ENCODE measurements at places on chromosomes 7 and 10.
A peak's percentile ranks its signal among the peaks of the same experiment; 100 is the strongest.

GRCh38 chr7:159119851-159120539 lies 24.7 kb downstream of the VIPR2 start:
- no peak for DNase-seq

GRCh38 chr10:115968236-115968635 lies 304.8 kb downstream of the GFRA1 start:
- no peak for DNase-seq

GRCh38 chr10:124719213-124719851 lies 24.8 kb downstream of the FAM53B start:
- DNase-seq, result peak; percentile 81

DNA sequence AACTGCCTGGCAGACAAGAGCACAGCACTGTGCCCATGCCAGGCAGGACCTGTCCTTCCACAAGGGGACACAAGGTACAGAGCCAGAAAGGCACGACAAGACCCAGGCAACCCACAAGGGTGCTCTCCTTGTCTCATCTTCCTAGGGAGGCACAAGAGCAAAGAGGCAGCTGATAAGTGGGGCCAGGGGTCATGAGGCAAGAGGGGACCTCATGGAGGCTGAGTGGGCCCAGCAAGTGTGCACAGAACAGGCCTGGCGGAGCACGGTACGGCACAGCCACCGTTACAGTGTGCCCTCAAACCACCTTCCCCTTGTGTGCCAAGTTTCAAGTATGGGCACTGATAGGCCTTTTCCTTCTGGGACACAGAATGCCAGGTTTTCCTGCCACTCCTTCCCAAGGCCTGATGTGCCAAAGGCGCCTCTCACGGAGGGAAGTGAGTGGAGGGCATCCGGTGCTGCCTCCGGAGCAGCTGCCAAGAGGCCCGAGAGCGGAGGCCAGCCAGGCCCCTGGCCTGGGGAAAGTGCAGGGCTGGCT lies 75.6 kb downstream of the FAM53B start:
- no peak for DNase-seq

DNA sequence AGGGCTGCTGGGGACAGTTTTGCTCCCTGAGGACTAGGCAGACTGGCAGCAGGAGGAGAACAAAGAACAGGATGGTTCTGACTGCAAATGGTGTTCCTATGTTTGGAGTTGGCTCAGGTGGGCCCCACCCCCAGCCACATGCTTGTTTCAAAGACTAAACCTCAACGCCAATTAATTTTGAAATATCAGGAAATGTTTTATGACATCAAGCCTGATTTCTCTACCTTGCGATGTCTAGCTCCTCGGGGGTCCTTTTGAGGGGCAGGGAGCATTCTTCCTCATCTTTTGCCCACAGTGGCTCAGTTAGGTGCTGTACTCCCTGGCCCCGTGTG lies 4.1 kb upstream of the MYH16 start:
- no peak for DNase-seq

DNA sequence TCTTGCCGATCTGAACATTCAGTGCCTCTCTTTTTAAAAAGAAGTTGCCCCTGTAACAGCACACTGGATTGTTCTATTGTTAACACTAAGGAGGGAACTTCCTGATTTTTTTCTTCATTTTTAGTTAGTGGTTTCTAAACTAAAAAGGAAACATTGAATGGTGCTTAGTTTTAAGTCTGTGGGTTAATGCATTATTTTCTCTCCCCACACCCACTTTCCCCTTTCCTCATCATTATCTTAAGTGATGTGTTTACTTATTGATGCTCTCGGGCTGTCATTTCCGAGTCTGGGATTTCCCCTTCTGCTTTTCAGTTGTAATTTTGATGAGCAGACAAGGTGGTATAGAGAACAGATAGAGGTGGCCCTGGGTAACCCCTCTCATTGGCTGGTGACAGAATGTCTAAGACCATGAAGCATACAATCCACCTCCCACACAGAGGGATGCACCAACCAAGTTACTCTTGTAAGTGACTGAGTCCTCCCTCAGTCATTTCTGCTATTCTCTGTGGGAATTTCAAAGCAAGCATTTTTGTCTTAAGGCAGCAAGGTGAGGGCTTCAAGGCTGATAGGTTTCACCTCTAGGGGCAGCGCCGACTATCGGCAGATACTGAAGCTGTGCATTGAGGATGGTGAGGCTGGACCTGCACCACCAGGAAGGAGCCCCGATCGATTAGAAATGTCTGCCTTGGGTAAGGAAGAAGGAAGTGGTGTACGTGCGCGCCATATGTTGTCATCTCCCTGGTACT lies 49.5 kb downstream of the CHN2 start:
- DNase-seq, result no peak

- no peak for DNase-seq
These were observed 71.1 kb upstream of the EMX2 start for GRCh38 chr10:117471344-117471874.

- no peak for DNase-seq
These were observed 137.0 kb downstream of the PTPRN2 start for GRCh38 chr7:158450476-158451124.

- DNase-seq, result no peak
These were observed 2.6 kb downstream of the NRG3 start for GRCh38 chr10:81877596-81877995.

DNA sequence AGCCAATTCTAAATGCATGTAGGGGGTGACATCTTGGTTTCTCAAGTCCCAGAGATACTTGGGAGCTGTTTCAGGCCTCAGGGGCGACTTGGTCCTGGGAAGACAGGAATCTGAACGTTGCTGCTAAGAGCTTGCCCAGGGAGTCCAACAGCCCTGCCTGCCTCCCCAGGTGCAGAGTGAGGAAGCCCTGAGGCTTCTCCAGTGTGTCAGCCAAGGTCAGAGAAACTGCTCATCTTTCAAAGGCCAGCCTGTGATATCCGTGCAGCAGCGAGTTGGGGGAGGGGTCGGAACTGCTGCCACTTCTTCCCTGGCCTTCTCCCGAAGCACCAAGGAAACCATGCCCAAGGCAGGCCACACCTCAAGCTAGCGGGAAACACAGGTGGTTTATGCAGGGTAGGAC lies 9.7 kb downstream of the GDF2 start:
- no peak for DNase-seq

DNA sequence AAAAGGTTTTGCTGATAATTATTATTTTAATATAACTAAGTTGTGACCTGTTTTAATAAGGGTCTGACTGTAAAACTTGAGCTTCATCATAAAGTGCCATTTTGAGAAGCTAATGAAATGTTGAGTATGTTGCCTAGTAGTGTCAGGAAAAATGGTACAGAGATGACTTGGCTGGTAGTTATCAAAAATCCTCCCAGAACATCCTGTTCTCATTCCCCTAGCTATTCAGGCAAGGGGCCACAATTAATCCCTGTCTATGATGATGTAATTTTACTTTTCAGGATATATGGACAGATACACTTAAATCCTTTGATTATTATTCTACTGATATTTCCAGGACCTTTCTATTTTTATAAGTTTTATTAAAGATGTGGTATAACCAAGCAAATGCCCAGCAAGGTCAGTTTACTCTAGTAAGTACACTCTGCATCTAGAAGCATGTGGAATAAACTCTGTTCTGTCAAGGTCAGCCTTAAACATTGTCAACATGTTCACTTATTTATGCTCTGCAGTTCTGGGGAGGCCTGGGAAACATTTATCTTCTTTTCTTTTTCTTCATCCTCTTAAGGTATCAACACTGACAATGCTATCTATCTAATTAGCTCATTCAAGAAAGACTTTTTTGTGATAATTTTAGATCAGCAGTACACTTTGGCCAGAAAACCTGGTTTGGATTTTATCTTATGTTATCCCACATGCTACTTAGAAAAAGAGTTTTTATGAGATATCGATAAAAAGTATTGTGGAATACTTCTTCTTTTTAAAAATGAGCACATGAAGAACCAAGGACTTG lies 32.1 kb downstream of the BTRC start:
- DNase-seq, result no peak

GRCh38 chr10:43594944-43595589 lies 11.2 kb upstream of the ZNF485 start:
- no peak for DNase-seq

DNA sequence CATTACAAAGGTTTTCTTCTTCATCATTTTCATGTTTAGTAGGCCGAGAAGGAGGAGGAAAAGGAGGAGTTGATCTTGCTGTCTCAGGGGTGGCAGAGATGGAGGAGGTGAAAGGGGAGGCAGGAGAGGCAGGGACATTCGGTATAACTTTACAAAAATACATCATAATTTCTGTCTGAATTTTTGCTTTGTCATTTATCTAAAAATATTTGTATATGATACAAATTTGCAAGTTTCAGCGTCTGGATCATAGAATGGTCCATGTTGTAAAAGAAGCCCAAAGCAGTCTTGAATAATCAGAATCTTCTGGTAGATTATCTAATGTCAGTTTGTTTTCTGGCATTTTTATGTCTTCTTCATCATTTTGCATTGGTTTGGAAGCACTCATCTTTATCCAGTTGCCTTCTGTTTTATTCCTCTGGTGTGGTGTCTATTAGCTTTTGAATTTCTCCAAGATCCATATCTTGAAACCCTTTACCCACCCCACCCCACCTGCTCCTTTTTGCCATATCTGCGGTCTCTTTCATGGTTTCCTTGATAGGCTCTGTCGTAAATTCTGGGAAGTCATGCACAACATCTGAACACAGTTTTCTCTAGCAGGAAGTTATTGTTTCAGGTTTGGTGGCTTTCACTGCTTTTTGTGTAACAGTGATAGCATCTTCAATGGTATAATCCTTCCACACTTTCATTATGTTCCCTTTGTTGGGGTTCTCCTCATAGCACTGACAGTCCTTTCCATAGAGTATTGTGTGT lies 95.0 kb downstream of the ST7 start:
- no peak for DNase-seq

GRCh38 chr7:19696926-19697325 lies 11.9 kb downstream of the POLR1F start:
- DNase-seq, result no peak

DNA sequence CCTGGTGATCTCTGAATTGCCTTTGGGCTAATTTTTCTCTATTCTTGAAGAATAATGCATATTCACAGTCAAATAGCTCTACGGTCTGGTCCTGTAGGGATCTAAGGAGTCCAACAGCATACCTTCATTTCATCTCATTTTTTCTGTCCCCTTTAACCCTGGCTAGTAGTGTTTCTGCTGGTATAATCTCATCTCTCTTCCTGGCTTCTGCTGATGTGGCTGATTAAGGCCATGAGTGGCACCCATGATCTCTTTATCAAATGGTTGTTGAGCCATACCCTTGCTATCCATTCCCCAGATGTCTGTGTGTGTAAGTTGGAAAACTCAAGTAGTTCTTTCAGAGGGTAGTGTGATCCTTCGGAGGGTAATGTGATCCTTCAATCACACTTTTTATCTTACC lies 119.5 kb downstream of the MARCHF5 start:
- DNase-seq, result no peak

GRCh38 chr10:32298075-32298812 lies 48.7 kb downstream of the EPC1 start:
- no peak for DNase-seq

GRCh38 chr10:110067960-110068770 lies 60.4 kb downstream of the ADD3 start:
- no peak for DNase-seq

DNA sequence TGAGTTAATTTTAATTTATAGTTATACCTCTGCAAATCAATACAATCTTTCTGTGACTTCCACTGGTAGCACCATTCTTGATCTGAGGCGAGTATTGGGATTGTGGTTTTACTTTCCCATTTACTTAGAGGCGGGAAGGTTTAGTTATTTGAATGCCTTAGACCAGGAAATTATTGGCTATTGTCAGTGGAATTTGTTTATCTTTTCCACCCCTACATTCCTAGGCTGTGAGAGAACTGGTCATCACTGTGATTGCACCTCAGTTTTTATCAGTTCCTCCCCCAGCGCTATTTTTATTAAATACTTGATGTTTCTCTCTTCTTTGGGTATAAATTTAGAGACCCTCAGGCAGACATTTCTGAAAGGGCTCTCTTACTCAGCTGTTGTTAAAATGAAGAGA lies 29.9 kb downstream of the CDK14 start:
- no peak for DNase-seq

DNA sequence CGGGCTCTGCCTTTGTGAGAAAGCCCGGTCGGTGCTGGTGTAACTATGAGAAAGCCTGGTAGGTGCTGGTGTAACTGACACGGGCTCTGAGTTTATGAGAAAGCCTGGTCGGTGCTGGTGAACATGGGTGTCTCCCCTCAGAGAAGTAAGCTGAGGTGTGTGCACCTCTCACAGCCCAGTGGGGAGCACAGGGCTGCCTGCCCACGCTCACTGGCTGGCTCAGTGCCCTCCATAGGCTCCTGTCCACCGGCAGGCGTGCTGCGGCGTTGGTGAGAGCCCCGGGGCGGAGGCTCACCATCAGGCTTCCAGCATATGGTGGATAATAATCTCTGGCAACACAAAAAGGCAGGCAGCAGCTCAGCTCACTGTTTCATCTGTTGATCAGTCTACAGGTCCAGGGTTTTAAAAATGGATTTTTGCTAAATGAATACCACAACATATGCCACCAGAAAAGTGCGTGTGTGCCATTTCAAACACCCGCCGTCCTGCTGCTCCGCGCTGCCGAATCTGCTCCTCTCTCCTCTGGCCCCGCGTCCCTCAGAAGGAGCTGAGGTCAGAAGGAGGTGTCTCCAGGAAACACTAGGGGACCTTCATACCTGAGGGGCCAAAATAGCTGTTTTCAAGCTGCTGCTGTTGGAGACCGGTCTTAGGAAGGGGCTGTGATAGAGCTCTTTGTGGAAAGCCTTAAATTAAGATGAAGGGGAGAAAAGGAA lies 365.7 kb downstream of the DNAJB6 start:
- no peak for DNase-seq

Measured in foreskin melanocyte (primary cell).